T-helper 2 cell (primary cell): ENCODE measurements at places on chromosomes 7 and 10.
A peak's percentile ranks its signal among the peaks of the same experiment; 100 is the strongest.

DNA sequence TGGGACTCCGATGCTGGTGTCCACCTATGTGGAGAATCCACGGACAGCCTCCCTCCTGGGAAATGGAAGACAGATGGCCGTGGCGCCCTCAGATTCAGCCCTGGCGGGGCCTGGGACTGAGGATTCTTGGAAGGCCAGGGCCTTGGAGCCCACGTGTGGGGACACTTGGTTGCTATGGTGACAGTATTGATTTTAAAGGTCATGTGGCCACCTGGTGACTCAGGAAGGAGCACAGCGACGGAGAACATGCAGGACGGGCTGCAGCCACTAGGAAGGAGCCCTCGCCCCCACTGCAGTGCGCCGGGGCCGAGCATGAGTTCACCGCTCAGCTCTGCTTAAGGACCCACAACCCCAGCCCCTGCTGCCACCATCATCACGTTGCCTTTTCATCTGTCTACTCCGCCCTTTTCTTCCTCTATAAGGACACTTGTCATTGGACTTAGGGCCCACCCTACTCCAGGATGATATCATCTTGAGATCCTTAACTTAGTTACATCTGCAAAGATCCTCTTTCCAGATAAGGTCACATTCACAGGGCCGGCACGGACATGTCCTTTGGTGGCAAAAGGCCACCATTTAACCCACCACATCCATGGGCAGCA, 3.7 kb upstream of the STK32C start:
- DNase-seq, result no peak

- no peak for DNase-seq
Measured at GRCh38 chr7:81234896-81235295, 316.0 kb upstream of the SEMA3C start.

DNA sequence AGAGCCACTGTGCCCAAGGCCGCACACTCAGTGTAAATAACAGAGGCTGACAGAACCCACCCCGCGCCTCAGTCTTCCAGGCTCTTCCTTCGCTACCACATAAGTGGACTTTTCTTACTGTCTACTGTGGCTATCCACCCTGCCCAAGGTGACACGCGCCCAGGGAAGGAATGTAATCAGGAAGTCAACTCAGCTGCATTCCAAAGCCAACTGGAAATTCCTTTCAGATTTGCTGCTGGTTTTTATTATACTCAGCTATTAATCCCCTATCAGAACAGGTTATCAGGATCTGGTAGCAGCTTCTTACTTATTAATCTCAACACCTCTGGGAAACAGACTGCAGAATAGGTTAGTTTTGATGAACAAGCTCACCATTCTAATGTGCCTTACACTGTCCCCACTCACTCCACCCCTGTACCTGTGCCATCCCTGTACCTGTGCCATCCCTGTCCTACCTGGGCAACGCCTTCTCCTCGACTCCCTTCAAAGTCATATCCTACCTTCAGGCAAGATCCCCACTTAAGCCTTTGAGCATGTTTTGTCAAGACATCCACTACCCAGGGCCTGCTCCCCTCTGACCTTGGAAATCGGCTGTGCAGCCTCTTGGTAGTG, 90.7 kb downstream of the NHLRC2 start:
- DNase-seq, result no peak

DNA sequence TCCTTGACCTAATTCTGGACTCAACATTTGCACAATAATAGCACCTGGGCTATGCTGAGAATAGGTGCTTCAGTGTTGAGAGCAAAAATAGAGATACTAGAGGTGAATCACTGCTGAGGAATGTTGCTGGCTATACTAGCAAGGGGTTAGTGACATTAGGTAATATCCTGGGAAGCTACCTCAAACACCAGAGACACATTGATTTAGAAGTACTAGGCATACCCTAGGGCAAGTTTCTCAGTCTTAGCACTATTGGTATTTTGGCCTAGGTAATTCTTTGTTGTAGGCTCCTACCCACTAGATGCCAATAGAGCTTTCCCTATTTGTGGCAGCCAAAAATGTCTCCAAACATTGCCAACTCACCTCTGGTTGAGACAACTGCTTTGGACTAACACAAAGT, 484.0 kb upstream of the MBL2 start:
- DNase-seq, result no peak

DNA sequence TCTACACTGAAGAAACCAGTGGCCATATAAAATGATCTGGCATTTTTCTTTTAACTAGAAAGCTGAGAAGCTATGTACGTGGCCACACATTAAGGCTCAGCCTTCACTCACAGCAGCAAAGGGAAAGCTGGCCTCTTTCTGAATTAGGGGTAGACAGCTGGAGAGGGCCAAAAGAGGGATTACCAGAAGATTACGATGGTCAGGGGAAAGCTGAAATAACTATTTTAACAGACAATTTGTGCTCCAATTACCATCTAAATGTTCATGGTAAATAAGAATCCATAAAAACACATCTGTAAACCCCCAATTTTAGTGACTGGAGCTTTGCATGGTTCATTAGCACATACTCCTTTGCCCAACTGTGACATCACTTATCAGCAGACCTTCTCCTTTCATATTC, 314.3 kb downstream of the HPSE2 start:
- no peak for DNase-seq

DNA sequence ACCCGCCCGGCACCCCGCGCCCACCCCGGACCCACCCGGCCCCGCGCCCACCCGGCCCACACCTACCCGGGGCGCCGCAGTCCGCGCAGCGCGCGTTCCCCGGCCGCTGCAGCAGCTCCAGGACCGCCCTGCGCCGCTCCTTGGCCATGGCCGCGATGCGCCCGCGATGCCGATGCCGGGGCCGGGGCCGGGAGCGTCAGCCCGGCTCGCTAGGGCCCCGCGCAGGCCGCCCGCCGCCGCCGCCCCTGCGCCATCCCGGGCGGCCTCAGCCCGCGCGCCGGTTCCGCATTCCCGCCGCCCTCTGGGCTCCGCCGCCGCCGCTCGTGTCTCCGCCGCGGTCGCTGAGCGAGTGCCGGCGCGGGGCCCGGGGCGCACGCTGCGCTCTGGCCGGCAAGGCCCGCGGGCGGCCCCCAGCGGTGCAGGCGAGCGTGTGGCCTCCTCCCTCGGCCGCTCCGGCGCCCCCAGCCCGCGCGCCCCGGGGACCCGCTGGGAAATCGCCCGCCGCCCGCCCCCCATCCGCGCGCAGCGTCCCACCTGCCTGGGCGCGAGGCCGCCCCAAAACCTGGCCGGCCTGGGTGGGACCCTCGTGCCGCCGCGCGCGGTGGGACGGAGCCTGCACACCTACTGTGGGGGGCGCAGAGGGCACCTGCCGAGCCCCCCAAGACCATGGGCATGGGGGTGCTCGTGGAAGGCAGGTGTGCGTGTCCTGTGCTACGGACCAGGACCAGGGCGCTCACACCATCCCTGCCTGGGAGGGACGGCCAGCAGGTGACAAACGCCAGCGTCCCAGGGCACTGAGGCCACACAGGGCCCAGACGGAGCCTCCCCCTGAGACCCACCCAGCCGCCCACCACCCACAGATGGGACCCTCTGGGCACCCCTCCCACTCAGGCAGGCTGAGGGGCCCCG, at the start of gene ADAP1:
TSS of gene ADAP1 (minus strand) at position 351 of the 909 bp plus-strand sequence. CDS start at position 148, 203 bp downstream.
- DNase-seq, result peak; percentile 60

- peak; percentile 46 for DNase-seq
Measured at GRCh38 chr10:50538555-50539398, 85.0 kb downstream of the SGMS1 start.
